ENCODE measurements at places on chromosomes 11 and 22. TPM values are rescaled to one million over a fixed set of nuclear protein-coding genes. Genes with fewer than 3 reads are reported as not detected.
A peak's percentile ranks its signal among the peaks of the same experiment; 100 is the strongest.

The ALX4 gene
- total RNA-seq, result 0.34 TPM

The OR8G5 gene
- total RNA-seq, result not detected

The OR52H1 gene
- total RNA-seq, result not detected

- DNase-seq, result peak; percentile 50
- H3K27ac ChIP-seq, result no peak overlapping the region
These were observed 81.4 kb upstream of the GRK3 start for GRCh38 chr22:25482868-25483639.

DNA sequence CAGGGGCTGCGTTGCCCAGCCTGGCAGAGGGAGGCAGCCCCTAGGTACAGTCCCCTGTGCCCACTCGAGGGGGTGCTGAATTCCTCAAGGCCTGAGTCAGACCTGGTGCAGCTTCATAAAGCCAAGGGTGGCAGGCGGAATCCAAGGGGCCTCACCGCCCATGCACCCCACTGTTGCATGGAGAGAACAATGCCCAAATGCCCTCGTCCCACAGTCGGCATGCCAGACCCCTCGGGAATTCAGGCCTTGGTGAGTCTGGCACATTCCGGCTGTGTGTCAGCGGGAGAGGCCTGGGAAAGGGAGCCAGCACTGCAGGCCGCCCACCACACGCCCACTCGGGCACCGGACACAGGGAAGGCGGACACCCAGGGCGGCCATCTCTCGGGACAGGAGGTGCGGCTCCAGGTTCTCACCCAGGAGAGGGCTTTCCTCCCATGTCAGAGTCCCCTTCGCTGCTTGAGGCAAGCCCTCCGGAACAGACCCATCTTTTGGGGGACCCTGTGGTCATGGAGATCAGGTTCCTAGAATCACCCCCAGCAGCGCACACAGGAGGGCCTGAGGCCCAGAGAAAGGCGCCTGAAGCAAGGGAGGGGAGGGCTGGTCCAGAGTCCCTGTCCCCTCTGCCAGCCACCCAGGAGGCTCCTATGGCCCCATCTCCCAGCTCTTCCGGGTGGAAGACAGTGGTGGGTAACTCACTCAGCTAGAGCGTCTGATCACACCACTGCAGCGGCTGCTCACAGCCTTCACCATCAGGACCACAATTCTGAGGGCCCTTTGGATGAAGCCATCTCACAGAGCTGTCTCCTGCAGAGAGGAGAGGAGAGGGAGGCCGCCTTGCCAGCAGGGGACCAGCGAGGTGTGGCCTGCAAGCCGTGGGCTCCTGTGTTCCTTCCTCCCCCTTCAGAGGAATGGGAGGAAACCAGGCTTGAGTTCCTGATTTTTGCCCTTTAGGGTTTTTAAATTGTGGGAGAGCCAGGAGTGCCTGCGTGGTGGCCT is 31.6 kb upstream of the KCNQ1OT1 start:
- H3K4me3 ChIP-seq, result no peak overlapping the region
- peaks cover 3% of the 10 kb centered on the region for H3K4me1 ChIP-seq
- H3K36me3 ChIP-seq, result no peaks in the 10 kb centered on the region
- DNase-seq, result no peak

GRCh38 chr22:27232077-27232476 is 569.5 kb downstream of the MN1 start:
- no peaks in the 10 kb centered on the region for H3K36me3 ChIP-seq
- no peaks in the 10 kb centered on the region for H3K4me1 ChIP-seq
- no peak for DNase-seq
- no peak overlapping the region for H3K27ac ChIP-seq
- peaks cover 21% of the 10 kb centered on the region for H3K27me3 ChIP-seq

DNA sequence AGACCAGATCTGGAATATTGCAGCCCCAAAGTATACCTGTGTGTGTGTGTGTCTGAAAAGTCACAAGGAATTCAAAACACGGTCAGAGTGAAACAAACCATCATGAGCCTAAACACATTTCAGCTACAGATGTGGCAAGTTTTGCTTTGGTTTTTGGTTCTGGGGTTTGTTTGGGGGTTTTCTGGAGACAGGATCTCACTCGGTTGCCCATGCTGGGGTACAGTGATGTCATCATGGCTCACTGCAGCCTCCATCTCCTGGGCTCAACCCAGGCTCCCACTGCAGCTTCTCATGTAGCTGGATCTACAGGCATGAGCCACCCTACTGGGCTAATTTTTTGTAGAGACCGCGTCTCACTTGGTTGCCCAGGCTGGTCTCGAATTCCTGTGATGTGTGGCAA is 41.4 kb upstream of the PHF21A start:
- no peak overlapping the region for H3K27ac ChIP-seq
- no peaks in the 10 kb centered on the region for H3K4me1 ChIP-seq
- H3K27me3 ChIP-seq, result peaks cover 25% of the 10 kb centered on the region
- no peak overlapping the region for H3K4me3 ChIP-seq
- no peak for DNase-seq

DNA sequence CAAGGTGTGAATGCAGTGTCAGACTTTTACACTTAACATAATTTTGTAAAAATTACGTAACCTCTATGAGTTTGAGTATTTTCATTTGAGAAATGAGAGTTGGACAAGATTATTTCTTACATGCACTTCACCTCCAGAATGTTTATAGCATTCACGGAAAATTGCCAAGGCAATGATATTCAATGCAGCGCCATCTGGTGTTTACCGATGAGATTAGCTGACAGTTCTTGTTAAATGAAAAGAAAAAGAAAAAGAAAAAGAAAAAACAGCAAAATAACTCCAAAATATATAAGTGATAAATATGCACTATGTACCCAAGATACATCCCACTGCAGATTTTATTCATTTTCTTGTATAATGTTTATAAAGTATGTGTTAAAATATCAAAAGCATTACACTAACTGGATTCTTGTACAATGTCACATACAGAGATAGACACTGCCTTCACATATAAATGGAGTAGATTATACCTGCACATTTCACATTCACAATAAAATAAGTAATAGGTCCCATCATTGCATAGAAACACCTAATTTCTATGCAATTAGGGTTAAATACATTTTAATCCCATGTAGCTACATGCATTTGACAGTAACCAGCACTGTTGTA is 976.3 kb upstream of the FAT3 start:
- H3K36me3 ChIP-seq, result no peaks in the 10 kb centered on the region
- no peak overlapping the region for H3K4me3 ChIP-seq
- no peak overlapping the region for H3K27ac ChIP-seq
- no peaks in the 10 kb centered on the region for H3K4me1 ChIP-seq
